Hematopoietic multipotent progenitor cell (in vitro differentiated cells): ENCODE measurements at places on chromosomes 1 and 21. TPM values are rescaled to one million over a fixed set of nuclear protein-coding genes. Genes with fewer than 3 reads are reported as not detected.

Gene ADAMTS1
- 5.1 TPM for total RNA-seq

Gene TFF3
- not detected for total RNA-seq

Gene MUL1
- 25.3 TPM for total RNA-seq

Gene GBP6
- under 0.01 TPM for total RNA-seq

Gene HSD3B1
- not detected for total RNA-seq

Gene PROK1
- total RNA-seq, result under 0.01 TPM

Gene NUDT17
- total RNA-seq, result 12.7 TPM

Gene ZMYM1
- 17.8 TPM for total RNA-seq

Gene KCNJ15
- total RNA-seq, result under 0.01 TPM

Gene ZNF695
- total RNA-seq, result 1.3 TPM

Gene YIPF1
- total RNA-seq, result 19.9 TPM

Gene PEX10
- 41.5 TPM for total RNA-seq

Gene LHX8
- total RNA-seq, result not detected

Gene PYHIN1
- under 0.01 TPM for total RNA-seq

Gene RXFP4
- not detected for total RNA-seq

Gene FNDC10
- total RNA-seq, result 3.5 TPM

Gene F13B
- not detected for total RNA-seq

Gene GNAT2
- 0.27 TPM for total RNA-seq

Gene FAM76A
- total RNA-seq, result 10.2 TPM

Gene PAPPA2
- under 0.01 TPM for total RNA-seq

Gene ALG14
- total RNA-seq, result 0.54 TPM

Gene HMCN1
- under 0.01 TPM for total RNA-seq

Gene CLDN17
- total RNA-seq, result not detected

Gene ZSWIM5
- total RNA-seq, result 2.7 TPM

Gene CYYR1
- 6.2 TPM for total RNA-seq

Gene SIM2
- total RNA-seq, result not detected

Gene TIAM1
- 1.9 TPM for total RNA-seq

Gene PTAFR
- 5.4 TPM for total RNA-seq

Gene BCAR3
- 1.1 TPM for total RNA-seq

Gene HCN3
- total RNA-seq, result 4.6 TPM

Gene RCSD1
- 218 TPM for total RNA-seq

Gene CR1L
- under 0.01 TPM for total RNA-seq

Gene TDRD5
- total RNA-seq, result under 0.01 TPM

Gene VCAM1
- total RNA-seq, result under 0.01 TPM

Gene LGR6
- total RNA-seq, result 0.54 TPM

Gene TMPRSS15
- total RNA-seq, result not detected

Gene ADAMTS5
- total RNA-seq, result under 0.01 TPM

Gene PLA2G5
- not detected for total RNA-seq

Gene TTLL10
- 4.3 TPM for total RNA-seq

Gene DMRTA2
- total RNA-seq, result not detected

Gene OR2T2
- under 0.01 TPM for total RNA-seq

Gene SEMA6C
- total RNA-seq, result 10.2 TPM

Gene SH2D2A
- 4.3 TPM for total RNA-seq

Gene ANKRD45
- under 0.01 TPM for total RNA-seq

Gene PRDM16
- 19.9 TPM for total RNA-seq

Gene MARCKSL1
- total RNA-seq, result 34.5 TPM

Gene FCRL4
- not detected for total RNA-seq

Gene SERINC2
- total RNA-seq, result 0.54 TPM

Gene CFAP107
- total RNA-seq, result not detected

Gene PTGFRN
- total RNA-seq, result 0.27 TPM

Gene SERBP1
- total RNA-seq, result 96.1 TPM

Gene LIN28A
- under 0.01 TPM for total RNA-seq

Gene SPRR2F
- not detected for total RNA-seq

Gene SIKE1
- total RNA-seq, result 40.1 TPM

Gene KIAA0040
- 16.4 TPM for total RNA-seq

Gene MARK1
- total RNA-seq, result not detected
